GM23248 (cell line): ENCODE measurements at places on chromosomes 16 and 17. TPM values are rescaled to one million over a fixed set of nuclear protein-coding genes. Genes with fewer than 3 reads are reported as not detected.

The HOXB9 gene
- not detected in 2 replicates for total RNA-seq

The BAIAP3 gene
- 0.13 and 0.86 TPM in 2 replicates for total RNA-seq

The FSCN2 gene
- 2.3 and 3.2 TPM in 2 replicates for total RNA-seq

The SLC38A8 gene
- total RNA-seq = not detected in 2 replicates

The ADAM11 gene
- 0.22 and 0.63 TPM in 2 replicates for total RNA-seq

The ZG16 gene
- total RNA-seq = not detected in 2 replicates

The PABPN1L gene
- not detected in 2 replicates for total RNA-seq

The INPP5K gene
- 42.3 and 57.8 TPM in 2 replicates for total RNA-seq

The LMF1 gene
- 37.8 and 53.0 TPM in 2 replicates for total RNA-seq

The DPEP3 gene
- not detected in 2 replicates for total RNA-seq

The SHISA6 gene
- total RNA-seq = not detected in 2 replicates

The IQCK gene
- total RNA-seq = 9.8 and 24.8 TPM in 2 replicates

The ABI3 gene
- not detected in 2 replicates for total RNA-seq

The SAMD14 gene
- 3.0 and 4.4 TPM in 2 replicates for total RNA-seq

The CCL4 gene
- total RNA-seq = not detected in 2 replicates

The ARL4D gene
- total RNA-seq = 23.0 and 27.8 TPM in 2 replicates

The CLDN9 gene
- total RNA-seq = not detected in 2 replicates

The DNAI2 gene
- not detected in 2 replicates for total RNA-seq

The FBXL16 gene
- total RNA-seq = 0.54 TPM in 1 of 2 replicates, not detected in the other

The KCTD19 gene
- not detected in 2 replicates for total RNA-seq

The BCO1 gene
- not detected in 2 replicates for total RNA-seq

The CHST5 gene
- total RNA-seq = 0.25 TPM in 1 of 2 replicates, not detected in the other

The NLE1 gene
- 16.7 and 18.5 TPM in 2 replicates for total RNA-seq

The CLEC18C gene
- total RNA-seq = 0.25 and 0.43 TPM in 2 replicates

The AIPL1 gene
- not detected in 2 replicates for total RNA-seq

The GPATCH8 gene
- 18.0 and 24.7 TPM in 2 replicates for total RNA-seq

The MEFV gene
- total RNA-seq = not detected in 2 replicates

The BICDL2 gene
- total RNA-seq = 0.11 TPM in 1 of 2 replicates, not detected in the other

The SECTM1 gene
- 1.4 and 3.0 TPM in 2 replicates for total RNA-seq

The ALG1 gene
- total RNA-seq = 34.1 and 36.5 TPM in 2 replicates
